ENCODE measurements at places on chromosomes 13 and 19. TPM values are rescaled to one million over a fixed set of nuclear protein-coding genes. Genes with fewer than 3 reads are reported as not detected.
A peak's percentile ranks its signal among the peaks of the same experiment; 100 is the strongest.

AMER2 gene
- not detected for total RNA-seq

DNA sequence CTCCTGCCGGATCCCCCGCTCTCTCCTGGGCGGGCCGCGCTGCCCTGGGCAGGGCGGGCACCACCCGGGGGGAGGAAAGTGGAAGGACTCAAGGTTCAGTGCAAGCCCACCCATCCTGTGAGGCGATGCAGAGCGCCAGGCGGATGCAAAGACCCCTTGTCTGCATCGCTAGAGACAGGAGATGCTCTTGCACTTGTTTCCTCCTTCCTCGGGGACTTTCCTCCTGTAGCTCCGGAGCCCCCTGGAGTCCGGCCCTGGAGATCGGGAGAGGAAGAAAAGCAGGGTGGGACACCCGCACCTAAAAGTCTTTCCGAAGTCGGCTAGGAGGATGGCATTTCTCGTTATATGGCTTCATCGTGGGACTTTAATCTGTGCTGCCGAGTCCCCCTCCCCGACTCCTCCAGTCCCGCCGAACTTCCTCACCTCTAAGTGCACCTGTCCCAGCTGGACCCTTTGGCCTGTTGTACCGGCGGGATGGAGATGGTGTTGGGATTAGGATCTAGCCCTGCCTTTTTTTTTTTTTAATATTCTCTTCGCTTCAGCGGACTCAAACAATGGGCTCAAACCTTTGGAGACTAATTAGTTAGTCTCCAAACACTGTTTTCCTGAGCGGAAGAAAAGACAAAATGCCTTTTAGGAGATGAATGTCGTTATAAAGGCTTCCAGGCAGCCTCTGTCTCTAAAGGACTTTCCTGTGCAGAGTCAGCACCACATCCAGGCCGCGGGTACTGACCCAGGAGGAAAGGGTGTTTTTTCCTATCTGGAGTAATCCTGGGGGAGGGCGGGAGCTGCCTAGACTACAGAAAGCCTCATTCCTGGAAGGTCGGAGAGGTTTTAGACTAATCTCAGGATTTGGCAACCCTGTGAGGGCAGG lies 725 bp downstream of the FAM124A start:
- no peaks in the 10 kb centered on the region for H3K4me1 ChIP-seq
- H3K27ac ChIP-seq, result no peak overlapping the region
- H3K27me3 ChIP-seq, result peaks cover 5% of the 10 kb centered on the region
- H3K36me3 ChIP-seq, result no peaks in the 10 kb centered on the region

GRCh38 chr13:98456413-98456845 lies 120.5 kb downstream of the STK24 start:
- H3K27me3 ChIP-seq, result no peaks in the 10 kb centered on the region
- no peak for DNase-seq
- peaks cover 2% of the 10 kb centered on the region for H3K36me3 ChIP-seq

GRCh38 chr13:112894673-112895481 lies 74.1 kb upstream of the MCF2L start:
- no peaks in the 10 kb centered on the region for H3K4me1 ChIP-seq
- no peaks in the 10 kb centered on the region for H3K36me3 ChIP-seq
- H3K27me3 ChIP-seq, result no peaks in the 10 kb centered on the region
- no peak overlapping the region for H3K4me3 ChIP-seq
- no peak for DNase-seq

DNA sequence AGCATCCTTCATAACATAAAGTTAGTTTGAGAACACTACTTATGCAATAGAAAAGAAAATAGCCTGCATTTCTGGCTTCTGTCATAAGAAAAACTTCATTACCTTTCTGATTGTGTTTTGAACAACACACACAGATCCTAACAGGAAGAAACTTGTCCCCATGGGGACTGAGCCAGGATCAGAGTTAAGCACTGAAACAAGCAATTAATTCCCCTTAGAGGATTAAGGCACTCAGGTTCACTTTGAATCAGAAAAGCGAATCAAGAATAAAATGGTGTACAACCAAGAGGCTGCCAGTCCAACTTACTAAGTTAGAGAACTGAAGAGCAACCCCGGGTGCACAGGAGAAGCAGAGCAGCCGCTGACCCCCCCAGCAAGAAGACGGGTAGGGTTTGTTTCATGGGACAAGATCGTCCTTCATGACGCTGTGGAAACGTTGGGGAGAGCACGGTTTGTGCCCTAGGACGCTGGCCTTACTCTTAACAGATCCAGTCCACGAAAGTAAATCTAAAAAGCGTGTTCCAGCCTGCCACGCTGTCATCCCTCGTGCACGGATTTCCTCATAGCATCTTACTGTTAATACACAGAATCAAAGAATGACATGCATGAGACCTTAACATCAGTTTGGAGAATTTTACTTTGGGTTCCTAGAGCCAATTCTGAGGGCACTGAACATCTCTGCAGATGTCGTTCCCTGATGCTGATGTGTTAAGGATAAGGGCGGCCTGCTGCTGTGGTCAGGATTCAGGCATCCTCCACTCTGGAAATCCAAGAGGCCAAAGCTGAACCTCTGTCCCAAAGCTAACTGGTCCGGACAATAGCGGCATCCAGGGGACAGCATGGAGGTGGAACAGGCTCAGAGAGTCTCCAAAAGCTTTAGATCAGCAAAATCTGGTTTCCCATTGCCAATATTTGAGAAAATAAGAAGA lies 46.4 kb downstream of the GGACT start:
- H3K27me3 ChIP-seq, result no peaks in the 10 kb centered on the region
- H3K36me3 ChIP-seq, result no peaks in the 10 kb centered on the region
- no peak overlapping the region for H3K27ac ChIP-seq
- H3K4me1 ChIP-seq, result no peaks in the 10 kb centered on the region
- H3K4me3 ChIP-seq, result no peak overlapping the region

GRCh38 chr13:33353210-33353609 lies 67.7 kb upstream of the STARD13 start:
- no peak for DNase-seq
- no peaks in the 10 kb centered on the region for H3K4me1 ChIP-seq
- no peak overlapping the region for H3K4me3 ChIP-seq
- H3K27ac ChIP-seq, result no peak overlapping the region
- H3K36me3 ChIP-seq, result no peaks in the 10 kb centered on the region
- H3K27me3 ChIP-seq, result peaks cover 2% of the 10 kb centered on the region

ZNF578 gene
- total RNA-seq, result not detected

- no peak for DNase-seq
- H3K36me3 ChIP-seq, result no peaks in the 10 kb centered on the region
- no peak overlapping the region for H3K4me3 ChIP-seq
- H3K4me1 ChIP-seq, result peaks cover 31% of the 10 kb centered on the region
- H3K27ac ChIP-seq, result peak overlapping the region; percentile 23
- H3K27me3 ChIP-seq, result no peaks in the 10 kb centered on the region
Measured at GRCh38 chr13:98507282-98507797, 69.6 kb downstream of the STK24 start.

- no peaks in the 10 kb centered on the region for H3K36me3 ChIP-seq
- no peaks in the 10 kb centered on the region for H3K27me3 ChIP-seq
- no peak overlapping the region for H3K27ac ChIP-seq
- DNase-seq, result no peak
- no peaks in the 10 kb centered on the region for H3K4me1 ChIP-seq
- no peak overlapping the region for H3K4me3 ChIP-seq
Measured at GRCh38 chr13:100182900-100183490, 94.1 kb downstream of the PCCA start.
